Activated CD4-positive, alpha-beta memory T cell treated with anti-CD3 and anti-CD28 coated beads for 36 hours (primary cell): ENCODE measurements at places on chromosomes 3 and 15.

GRCh38 chr15:39445931-39446330 lies 134.9 kb upstream of the THBS1 start:
- no peak overlapping the region for H3K4me3 ChIP-seq
- peaks cover 11% of the 10 kb centered on the region for H3K27me3 ChIP-seq
- H3K4me1 ChIP-seq = no peaks in the 10 kb centered on the region
- no peaks in the 10 kb centered on the region for H3K36me3 ChIP-seq

DNA sequence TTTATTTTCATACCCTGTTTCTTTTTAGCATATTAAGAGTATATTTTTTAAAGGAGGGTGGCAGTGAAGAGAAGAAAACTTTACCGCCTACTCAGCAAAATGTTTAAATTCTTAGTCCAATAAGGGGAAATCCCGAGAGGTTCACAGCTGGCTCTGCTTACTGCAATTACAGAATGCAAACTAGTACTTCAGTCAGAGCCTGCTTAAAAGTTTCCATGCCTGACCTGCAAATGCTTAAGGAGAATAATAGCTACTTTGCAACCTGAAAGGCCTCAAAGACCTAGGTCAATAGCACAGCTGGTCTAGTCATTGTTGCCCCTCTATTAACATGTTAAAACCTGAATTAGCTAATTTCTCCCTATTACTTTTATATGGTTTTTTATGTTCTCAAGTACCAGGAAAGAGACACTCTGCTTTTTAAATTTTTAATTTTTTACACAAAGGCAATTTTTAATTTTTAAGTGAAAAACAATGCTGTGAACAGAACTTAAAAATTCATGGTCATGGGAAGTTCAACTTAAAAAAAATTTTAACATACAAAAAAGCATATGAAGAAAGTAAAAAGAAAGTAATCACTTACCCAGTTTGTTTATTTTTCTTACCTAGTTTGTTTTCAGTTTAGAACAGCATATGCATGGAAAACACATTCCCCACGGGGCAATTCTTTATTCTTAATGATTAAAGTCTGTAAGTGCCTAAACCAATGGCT lies 79.2 kb downstream of the P3H2 start:
- H3K4me1 ChIP-seq = no peaks in the 10 kb centered on the region
- DNase-seq = no peak

DNA sequence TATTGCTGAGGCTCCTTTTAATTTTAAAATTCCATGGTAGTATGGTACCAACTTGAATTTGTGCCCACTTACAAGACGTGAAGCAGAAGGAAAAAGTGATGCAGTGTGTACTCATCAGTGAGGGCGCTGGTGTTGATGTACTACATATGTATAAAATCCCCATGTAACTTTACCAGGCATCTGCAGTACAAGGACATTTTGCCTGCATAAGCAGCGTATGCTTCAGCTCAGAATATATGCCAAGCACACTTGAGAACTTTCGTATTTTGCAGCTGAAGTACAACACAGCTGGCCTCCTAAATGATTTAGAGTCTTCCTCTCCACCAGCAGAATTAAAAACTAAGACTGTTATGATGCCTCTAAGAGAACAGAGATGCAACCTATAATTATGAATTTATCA lies 108.9 kb downstream of the RYR3 start:
- H3K4me1 ChIP-seq = no peaks in the 10 kb centered on the region
- H3K36me3 ChIP-seq = no peaks in the 10 kb centered on the region
- DNase-seq = no peak
- H3K4me3 ChIP-seq = no peak overlapping the region
- H3K27ac ChIP-seq = no peak overlapping the region

GRCh38 chr3:22045882-22046281 lies 294.9 kb upstream of the ZNF385D start:
- H3K36me3 ChIP-seq = no peaks in the 10 kb centered on the region
- no peaks in the 10 kb centered on the region for H3K27me3 ChIP-seq
- no peak overlapping the region for H3K27ac ChIP-seq

- H3K4me3 ChIP-seq = no peak overlapping the region
- H3K36me3 ChIP-seq = no peaks in the 10 kb centered on the region
- no peaks in the 10 kb centered on the region for H3K27me3 ChIP-seq
- H3K27ac ChIP-seq = no peak overlapping the region
- no peaks in the 10 kb centered on the region for H3K4me1 ChIP-seq
Observed at GRCh38 chr3:164470471-164470870, 607.8 kb downstream of the SI start.
